ENCODE measurements at places on chromosomes 3 and 15.

DNA sequence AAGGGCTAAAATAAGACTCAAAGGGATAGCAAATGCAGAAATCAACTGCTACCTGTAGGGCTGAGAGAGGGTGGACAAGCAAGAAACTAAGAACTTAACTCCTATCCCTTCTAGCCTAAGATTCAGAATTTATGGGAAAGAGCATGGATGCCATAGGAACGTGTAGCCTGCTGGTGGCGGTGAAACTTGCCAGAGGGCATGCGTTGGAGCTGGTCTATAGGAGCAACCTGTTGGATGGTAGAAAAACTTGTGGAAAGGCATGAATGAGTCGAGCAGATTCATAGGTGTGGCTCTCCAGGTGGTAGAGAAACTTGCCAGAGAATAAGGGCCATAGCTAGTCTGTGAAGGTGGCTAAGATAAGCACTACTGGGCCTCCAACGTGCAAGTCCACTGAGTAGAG lies 137.2 kb downstream of the DOCK3 start:
- no peak for DNase-seq

GRCh38 chr15:66866656-66867055 lies 164.6 kb downstream of the SMAD6 start:
- no peak for DNase-seq

DNA sequence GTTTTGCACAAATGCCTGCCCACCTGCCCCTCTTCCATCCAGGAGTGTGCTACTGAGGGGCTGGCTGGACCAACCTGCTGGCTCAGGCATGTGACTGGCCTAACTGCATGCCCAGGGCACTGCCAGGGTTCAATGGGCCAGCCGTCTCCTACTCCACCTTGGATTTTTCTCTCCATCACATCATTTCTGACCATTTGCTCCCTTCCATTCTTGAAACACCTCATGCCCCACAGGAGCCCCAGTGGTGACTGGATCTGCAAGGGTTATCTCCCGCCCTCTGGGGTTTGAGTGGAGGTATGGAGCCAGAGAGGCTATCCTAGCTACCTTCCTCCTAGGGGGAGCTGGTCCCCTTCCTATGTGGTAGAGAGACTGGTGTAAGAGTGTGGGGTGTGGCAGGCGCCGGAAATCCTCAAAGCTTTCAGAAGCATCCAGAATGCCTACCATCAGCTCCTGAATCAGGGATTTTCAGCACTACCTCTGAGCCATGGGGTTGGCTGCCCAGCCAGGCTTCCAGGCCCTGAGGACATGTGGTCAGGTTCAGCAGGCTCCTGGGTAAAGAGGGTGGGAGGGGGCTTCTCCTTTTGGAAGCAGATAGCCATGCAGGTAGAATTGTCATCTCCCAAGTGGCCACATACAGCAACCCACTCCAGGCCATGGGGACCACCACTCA lies 2.9 kb upstream of the MANF start:
- DNase-seq, result no peak

DNA sequence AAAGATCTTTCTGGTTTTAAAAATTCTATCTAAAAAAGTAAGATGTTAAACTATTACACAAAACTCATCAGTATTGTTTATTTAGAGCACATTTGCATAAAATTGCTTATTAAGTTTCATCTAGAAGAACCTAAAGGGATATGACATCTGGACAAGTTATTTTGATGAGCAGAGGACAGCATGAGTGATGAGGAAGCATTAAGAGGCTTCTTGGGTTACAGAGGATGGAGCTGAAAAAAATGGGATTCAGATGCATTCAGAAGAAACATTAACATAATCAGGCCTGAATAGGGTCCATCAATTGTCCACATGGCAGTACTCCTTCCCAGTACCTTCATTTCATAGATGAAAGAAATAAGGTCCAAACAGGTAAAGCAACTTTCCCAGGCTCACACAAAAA lies 41.6 kb downstream of the IMPG2 start:
- DNase-seq, result no peak

DNA sequence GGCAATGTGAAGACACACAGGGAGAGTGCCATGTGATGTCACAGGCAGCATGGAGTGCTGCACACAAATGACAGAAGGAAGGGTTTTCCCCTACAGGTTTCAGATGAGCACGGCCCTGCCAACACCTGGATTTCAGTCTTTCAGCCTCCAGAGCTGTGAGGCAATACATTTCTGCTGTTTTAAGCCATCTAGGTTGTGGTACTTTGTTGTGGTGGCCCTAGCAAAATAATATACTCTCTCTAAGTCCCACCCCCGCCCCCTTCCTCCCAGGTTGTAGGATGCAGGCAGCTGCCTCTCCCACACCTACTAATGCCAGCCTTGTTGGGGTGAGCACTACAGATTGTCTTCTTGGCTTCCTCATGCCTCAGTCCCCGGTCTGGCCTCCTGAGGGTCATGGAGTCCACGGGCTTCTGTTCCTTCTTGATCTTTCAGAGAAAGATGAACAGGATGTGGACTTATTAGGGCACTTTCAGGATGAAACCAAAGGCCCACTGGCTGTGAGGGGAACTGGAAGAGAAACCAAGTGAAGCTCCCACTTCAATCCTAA lies 180.0 kb downstream of the CD47 start:
- DNase-seq, result no peak

DNA sequence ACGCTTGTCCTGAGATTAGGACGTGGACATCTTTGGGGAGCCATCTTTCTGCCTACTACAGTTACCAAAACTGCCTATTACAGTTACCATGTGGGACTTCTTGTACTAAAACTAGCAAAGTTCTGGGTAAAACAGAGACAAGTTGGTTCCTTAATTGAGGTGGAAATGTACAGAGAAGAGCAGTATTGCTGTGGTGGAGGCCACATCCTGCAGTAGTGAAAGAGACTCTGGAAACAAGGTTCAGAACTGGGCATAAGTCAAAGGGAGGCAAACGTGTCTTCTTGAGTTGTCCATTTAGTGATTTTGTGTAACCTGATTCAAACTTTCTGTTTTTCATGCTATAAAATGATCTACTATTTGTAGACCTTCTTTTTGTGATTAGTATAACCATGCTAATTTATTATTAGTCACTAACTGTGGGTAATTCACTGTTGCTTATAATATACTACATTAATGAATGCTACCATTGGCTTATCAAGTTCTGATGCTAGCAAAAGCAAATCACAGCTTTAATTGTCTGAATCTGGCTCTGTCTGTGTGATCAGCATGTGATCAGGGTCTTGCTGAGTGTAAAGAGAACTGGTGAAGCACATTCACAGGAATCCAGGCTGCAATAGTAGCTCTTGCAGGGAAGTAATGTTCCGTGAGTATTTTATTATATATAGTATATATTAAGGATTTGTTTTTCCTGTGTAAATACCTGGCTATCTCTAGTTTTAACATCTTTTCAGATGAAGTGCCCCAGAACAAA lies 207.9 kb upstream of the GAP43 start:
- no peak for DNase-seq

DNA sequence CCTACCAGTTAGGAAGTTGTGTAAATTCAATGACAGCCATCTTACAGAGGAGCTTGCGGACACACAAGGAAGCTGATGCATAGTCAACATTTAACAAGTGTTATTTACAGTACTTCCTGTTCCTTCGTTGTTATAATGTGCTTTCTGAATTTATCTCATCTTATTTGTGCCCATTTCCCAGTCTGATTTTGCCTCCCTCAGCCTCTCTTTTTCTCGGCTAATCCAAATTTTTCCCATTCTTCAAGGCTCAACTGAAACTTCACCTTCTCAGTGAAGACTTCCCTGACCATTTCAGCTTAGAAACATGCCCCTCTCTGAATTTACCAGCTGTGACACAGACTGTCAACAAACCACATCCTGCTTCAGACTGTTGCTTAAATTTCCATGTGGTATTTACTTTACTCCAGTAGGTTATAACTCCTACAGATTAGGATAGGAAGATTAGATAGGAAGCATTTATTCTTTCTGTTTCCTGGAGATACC lies 55.7 kb upstream of the CP start:
- no peak for DNase-seq

- no peak for DNase-seq
Measured at GRCh38 chr3:143090976-143091837, 28.4 kb upstream of the CHST2 start.

DNA sequence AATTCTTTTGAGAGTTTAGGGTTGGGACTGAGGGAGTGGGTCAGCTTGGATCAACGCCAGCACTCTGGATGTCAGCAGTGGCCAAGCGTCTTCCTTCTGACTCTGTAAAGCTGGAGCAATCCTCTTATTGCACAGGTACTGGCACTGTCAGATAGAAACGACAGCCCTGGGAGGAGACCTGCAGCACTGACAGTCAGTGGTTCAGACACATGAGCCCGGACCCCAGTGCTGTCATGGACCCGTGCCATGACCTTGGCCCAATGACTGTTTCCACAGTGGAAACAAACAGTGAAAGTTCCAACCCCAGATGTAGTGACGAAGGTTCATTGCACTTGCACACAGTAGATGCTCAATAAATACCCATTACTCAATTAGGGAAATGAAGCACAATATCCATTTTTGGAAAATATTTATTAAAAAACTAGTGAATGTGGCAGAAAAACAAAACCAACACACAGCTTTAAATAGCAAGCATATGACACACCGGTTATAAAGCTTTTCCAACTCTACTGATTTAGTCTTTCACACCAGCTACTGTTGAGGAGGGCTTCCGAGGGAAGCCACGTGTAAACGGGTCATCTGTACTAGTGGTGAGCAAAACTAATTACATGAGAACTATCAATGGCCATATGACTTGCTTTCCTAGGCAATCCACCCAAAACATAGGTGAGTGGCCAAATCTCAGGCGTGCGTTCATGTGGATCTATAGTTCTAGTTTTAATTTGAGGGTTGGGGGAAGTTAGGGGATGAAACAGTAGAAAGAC lies 22.1 kb downstream of the SIAH2 start:
- DNase-seq, result no peak

- no peak for DNase-seq
Measured at GRCh38 chr3:851098-851790, 241.6 kb upstream of the CNTN6 start.

GRCh38 chr3:119184796-119185570 lies 11.6 kb downstream of the UPK1B start:
- no peak for DNase-seq

DNA sequence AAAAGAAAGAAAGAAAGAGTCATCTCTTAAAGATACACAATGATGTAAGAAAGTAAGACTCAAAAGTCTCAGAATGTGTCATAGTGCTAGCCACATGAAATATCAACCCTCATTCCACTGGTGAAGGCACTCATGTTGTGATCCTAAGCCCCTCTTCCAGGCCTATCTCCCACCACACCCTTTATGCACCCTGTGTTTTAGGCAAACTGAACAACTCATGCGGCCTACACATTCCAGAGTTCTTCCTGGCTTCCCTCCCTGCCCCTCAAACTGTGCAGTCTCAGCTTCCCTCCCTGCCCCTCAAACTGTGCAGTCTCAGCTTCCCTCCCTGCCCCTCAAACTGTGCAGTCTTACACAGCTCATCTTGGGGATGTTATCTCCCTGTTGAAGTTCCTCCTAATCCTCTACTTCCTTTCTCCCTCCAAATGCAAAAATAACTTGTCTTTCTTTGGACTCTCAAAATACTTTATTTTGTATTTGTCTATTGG lies 69.0 kb upstream of the FNDC3B start:
- DNase-seq, result no peak

- DNase-seq, result no peak
Measured at GRCh38 chr3:169268286-169268776, 395.2 kb downstream of the MECOM start.

- DNase-seq, result no peak
Measured at GRCh38 chr3:16101295-16102186, 72.9 kb upstream of the GALNT15 start.

DNA sequence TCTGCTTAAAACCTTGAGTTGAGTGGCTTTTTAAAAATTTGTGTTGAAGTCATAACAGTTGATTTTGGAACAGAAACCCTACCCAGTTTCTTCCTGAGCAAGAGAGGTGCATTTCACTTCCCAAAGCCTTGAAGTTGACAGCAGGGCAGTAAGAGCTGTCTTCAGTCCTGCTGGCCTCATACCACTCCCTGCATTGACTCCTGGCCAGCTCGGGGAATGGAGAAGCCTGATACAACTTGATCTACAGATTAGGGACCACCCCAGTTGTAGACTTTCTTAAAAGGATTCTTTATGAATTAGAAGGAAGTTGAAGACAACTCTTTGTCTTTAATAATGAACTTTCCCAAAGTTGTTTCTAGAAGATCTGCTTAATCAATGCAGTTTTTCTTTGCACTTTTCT lies 90.6 kb upstream of the FLNB start:
- DNase-seq, result no peak

GRCh38 chr3:160538895-160539294 lies 26.5 kb downstream of the KPNA4 start:
- no peak for DNase-seq

DNA sequence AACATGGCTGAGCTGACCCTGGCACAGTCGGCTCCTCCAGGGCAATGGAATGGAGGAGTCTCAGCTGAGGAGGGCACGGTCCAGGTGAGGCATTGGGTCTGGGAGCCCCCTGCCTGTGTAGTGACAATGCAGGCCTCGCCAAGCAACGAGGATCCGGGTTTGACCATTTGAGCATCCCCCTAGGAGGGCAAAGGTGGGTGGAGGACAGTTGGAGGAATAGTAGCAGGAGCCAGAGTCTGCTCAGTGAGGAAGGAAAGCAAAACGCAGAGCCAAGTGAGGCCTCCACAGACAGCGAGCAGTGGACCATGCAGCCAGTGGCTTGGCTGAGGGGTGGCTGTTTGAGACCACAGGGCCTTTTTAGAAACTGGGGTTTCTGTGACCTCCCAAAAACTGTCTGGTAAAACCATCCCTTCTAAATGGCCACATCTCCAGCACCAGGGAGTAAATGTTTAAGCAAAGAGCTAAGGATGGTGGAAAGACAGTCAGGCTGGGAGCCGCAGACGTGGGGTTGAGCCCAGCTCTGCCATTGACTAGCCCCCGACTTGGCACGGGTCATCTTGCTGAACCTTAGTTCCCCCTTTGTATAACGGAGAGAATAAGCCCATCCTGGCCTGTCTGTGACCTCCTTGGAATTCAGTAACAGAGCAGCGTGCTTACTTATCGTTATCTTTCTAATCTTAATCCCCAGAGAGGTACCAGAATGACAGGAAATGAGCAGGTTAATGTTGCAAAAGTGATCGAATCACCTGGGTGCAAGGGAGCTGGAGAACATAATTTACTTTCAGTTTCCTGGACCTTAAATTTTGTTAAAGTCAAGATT lies 46.8 kb downstream of the CMTM6 start:
- DNase-seq, result no peak

- no peak for DNase-seq
Measured at GRCh38 chr3:42670670-42671069, 14.7 kb upstream of the KLHL40 start.

- DNase-seq, result no peak
Measured at GRCh38 chr15:100784493-100785180, 95.0 kb upstream of the ALDH1A3 start.

DNA sequence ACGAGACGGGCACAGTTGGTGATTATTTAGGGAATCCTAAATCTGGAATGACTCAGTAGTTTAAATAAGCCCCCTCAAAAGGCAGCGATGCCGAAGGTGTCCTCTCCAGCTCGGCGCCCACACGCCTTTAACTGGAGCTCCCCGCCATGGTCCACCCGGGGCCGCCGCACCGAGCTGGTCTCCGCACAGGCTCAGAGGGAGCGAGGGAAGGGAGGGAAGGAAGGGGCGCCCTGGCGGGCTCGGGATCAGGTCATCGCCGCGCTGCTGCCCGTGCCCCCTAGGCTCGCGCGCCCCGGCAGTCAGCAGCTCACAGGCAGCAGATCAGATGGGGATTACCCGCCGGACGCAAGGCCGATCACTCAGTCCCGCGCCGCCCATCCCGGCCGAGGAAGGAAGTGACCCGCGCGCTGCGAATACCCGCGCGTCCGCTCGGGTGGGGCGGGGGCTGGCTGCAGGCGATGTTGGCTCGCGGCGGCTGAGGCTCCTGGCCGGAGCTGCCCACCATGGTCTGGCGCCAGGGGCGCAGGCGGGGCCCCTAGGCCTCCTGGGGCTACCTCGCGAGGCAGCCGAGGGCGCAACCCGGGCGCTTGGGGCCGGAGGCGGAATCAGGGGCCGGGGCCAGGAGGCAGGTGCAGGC lies 318.0 kb downstream of the FGF12 start:
- DNase-seq, result no peak

Data from memory B cell (primary cell).